ENCODE measurements at places on chromosomes 6 and 20.

DNA sequence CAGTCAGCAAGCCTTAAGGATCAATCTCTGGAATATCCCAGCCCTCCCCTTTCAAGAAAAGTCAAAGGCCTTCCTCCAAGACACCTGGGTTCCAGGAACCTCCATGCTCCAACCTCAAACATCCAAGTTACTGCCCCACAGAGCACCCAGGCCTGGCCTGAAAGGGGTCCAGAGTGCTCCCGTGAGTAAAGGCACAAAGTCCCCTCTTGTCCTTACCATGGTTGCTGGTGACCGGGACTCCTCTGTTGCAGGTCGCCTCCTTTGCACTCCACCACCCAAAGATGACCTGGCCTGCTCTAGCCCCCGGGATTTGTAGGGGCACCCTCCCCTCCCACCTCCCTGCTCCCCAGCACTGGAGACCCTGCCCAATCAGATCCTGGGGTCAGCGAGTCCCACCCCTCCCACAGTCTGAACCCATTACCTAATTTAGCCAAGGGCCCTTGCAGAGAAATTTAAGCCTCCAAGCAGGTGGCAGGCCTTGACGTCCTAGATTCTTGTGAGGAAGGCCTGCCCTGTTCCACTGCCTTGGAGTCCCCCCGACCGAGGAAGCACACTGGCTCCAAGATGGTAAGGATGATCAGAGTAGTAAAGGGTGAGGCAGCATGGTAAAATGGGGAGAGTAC lies at the start of gene TNNC2:
Gene TNNC2 (minus strand): TSS at position 283 of the 623 bp plus-strand sequence. CDS start 64 bp downstream, at position 219.
- no peak for DNase-seq

GRCh38 chr6:72739368-72739779 lies 117.5 kb downstream of the KCNQ5 start:
- DNase-seq: peak; percentile 25

GRCh38 chr20:11080010-11080409 lies 406.2 kb upstream of the JAG1 start:
- DNase-seq: no peak

DNA sequence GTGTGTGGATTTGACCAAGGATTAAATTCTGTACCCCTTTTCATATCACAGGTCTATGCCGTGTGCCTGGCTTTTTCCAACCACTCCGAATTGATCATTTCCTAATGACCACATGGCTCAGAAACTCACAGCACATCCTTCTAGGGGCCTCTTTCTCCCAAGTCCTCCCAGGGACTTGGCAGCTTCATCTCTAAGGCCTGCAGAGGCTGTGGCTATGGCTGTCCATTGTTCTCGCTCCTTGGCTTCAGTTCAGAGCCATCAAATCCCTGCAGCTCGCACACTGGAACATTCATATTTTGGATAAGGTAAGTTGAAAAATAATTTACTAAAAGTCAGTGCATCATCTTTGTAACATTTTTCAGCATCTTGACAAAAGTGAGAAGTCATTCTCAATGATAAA lies 497.2 kb upstream of the CDH4 start:
- DNase-seq: no peak

DNA sequence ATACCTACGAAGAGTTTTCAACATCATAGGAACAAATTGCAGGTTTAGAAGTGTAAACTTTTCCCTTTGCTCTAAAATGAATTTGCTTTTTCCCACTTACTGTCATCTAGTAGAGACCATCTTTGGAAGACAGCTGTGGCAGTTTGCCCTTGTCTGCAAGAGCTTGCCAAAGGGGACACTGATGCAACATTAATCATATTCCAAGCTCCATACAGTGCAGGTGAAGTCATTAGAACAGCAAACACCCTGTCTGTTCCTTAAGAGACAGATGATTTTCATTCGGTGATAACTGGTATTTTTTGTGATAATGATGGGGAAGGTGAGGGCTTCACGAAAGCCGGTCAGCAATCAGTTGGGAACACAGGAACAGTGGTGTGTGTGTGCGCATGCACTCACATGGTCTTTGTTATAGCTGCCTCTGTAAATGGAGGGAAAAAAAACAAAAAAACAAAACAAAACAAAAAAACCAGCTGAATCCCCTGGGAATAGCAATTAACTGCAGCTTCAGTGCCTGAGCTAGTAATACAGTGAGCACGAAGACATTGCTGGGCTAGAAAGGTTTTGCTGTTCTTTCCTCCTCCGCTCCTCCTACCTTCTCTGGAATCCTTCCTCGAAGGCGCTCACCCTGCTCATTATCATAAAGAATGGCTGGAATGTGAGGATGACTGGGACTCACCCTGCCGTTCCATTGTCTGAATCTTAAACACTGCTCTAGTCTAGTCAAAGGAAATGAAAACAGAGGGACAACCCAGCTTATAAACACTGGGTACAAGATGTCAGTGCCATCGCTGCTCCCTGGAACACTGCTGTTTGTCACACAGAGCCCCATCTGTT lies 35.2 kb upstream of the KIF13A start:
- DNase-seq: no peak

GRCh38 chr20:42714298-42715141 lies 475.2 kb downstream of the PTPRT start:
- no peak for DNase-seq

GRCh38 chr6:160509610-160510009 lies 154.5 kb downstream of the LPA start:
- DNase-seq: no peak

- DNase-seq: peak; percentile 21
These were observed 4.2 kb upstream of the EPHA7 start for GRCh38 chr6:93423542-93423941.

DNA sequence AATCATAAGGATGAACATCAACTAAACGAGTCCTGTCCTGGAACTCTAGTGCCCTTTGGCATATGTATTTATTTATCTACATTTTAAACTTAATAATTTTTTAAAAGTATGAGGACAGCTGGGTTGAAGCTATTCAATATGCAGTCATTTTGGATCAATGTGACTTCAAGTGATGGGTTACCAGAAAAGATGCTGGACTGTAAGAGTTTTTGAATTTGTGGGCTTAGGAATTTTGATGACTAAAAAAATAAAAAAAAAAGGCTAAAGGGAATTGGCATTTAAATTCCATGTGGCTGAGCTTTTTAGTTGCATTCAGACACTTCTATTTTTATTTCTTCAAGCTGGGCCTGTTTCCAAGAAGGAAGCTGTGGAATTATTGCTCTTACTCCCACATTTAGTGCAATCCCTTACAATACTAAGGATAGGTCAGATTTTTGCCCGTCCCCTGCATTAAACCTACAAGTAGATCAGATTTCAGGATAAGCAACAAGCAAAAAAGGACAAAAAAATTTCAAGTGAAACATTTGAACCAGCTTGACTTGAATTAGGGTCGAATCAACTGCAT lies 704.2 kb upstream of the CITED2 start:
- DNase-seq: no peak

DNA sequence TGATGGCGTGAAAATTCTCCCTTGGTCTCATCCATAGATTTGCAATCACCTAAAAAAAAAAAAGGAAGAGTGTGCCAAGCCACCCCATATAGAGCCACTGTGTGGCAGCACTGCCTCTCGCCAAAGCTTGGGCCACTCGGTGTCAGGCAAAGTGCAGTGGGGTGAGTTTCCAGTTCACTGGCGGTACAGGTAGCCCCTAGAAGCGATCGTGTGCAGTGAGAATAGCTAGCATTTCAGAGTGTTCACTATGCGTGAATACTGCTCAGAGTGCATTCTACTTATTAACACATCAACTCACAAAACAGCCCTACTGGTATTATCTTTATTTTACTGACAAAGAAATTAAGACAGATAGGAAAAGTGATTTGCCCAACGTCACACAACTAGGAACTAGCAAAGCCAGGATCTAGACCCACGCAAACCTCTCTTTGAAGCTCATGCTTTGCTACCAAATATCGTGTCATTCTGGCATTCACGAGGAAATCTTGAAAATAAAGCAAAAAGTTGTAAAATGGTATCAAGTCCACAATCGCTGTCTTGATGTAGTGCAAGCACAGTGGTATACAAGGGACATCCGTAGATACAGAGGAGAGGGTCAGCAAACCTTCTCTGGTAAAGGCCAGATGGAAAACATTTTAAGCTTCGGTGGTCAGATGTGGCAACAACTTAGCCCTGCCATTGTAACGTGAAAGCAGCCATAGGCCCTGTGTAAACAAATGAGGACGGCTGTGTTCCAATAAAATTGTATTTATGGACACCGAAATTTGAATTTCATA lies 10.4 kb upstream of the GCNT2 start:
- DNase-seq: peak; percentile 75

- no peak for DNase-seq
These were observed 193.1 kb downstream of the DLL1 start for GRCh38 chr6:170097505-170098427.

GRCh38 chr20:59788196-59788735 lies 145.2 kb downstream of the SYCP2 start:
- no peak for DNase-seq

GRCh38 chr6:64334636-64335035 lies 699.0 kb downstream of the PHF3 start:
- no peak for DNase-seq

DNA sequence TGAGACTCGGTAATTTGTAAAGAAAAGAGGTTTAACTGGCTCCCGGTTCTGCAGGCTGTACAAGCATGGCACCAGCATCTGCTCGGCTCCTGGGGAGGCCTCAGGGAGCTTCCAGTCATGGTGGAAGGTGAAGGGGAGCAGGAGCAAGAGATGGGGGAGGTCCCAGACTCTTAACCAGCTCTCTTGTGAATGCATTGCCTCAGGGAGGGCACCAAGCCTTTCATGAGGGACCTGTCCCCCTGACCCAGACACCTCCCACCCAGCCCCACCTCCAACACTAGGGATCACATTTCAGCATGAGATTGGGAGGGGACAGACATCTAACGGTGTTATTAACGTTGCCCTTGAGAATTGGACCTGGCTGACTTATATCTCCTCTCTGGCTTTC lies 68.6 kb downstream of the PTPN1 start:
- DNase-seq: no peak

DNA sequence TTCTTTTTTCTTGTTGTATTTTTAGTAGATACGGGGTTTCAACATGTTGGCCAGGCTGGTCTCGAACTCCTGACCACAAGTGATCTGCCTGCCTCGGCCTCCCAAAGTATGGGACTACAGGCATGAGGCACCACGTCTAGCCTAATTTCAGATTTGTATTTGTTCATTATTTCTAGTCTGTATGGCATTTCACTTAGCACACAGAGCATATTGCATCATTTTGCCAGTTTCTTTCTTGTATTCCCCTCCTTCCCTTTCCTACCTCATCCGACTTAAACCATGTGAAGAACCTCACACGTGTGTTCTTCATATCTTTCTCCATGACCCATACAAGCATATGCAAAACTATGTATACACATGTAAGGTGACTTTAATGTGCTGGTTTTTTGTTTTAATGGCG lies 470.0 kb downstream of the CBLN4 start:
- DNase-seq: no peak

DNA sequence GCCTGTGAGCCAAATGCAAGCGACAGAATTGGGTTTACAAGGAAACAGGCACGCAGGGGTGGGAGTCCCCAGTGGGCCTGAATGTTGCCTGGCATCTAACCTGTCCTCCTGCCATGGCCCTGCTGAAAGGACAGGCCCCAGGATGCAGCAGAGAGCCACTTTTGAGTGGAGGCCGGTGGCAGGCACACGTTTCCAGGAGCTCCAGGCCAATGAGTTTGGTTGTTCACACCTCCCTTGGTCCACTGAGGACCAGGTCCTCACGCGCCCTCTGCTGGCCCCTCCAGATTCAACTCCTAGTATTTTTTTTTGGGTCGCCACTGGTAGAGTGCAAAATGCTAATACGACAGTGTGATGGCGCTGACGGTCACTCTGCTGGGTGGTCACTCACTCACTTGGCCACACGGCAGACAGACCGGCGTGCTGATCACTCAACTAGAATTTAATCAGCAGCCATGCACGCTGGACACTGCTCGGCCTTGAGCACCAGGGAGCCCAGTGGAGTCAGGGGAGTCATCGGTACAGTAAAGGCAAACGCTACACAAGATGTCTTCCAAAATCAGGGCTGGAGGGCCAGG lies 81.7 kb upstream of the NFATC2 start:
- DNase-seq: peak; percentile 78

DNA sequence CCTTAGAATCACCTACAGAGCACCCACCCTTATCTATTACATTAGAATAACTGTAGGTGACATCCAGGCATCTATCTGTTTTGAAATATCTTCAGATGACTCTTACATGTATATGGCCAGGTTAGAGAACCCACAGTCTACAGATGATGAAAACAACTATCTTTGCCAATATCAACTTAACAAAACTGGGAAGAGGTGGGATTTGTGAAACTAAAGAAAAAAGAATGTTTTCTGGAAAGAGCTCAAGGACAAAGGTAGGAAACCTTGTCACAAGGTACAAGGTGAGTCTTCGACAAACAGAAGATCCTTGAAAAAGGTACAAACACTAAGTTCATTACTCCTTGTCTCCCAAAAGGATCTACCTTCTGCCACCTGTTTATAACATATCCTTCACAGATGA lies 47.0 kb upstream of the DST start:
- DNase-seq: no peak

GRCh38 chr6:130655586-130655985 lies 171.6 kb upstream of the SMLR1 start:
- no peak for DNase-seq

DNA sequence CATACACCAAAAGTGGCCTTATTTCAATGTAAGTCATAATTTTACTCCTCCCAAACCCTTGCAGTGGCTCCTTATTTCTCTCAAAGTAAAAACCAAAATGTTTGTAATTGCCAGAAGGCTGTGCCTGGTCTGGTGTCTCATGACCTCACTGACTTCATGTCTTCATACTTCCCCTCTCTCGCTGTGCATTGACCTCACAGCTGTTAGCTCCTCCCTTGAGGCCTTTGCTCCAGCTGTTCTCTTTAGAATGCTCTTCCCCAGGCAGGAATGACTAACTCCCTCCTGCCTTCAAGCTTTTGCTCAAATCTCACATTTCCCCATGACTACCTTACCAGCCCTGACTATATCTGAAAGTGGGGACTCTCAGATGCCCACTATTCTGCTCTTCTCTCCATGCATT lies 83.3 kb downstream of the MTFR2 start:
- DNase-seq: no peak

- DNase-seq: no peak
These were observed 440.0 kb downstream of the HAO1 start for GRCh38 chr20:7500231-7500663.

DNA sequence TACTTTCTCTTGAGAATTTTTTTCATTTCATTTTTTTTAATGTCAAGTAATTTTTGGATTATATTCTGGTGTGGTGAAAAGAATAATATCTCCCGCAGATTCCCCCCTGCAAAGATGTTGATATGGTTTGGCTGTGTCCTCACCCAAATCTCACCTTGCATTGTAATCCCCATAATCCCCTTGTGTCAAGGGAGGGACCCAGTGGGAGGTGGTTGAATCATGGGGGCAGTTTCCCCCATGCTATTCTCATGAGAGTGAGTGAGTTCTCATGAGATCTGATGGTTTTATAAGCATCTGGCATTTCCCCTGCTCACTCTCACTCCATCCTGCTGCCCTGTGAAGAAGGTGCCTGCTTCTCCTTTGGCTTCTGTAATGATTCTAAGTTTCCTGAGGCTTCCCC lies 58.7 kb upstream of the PMEPA1 start:
- DNase-seq: no peak
